Occipital lobe (tissue), 3 donors: ENCODE measurements at places on chromosomes 11 and 22.

- DNase-seq = no peak
These were observed 9.8 kb downstream of the SPON1 start for GRCh38 chr11:13972043-13972910.

- no peak for DNase-seq
These were observed 31.2 kb upstream of the P2RY2 start for GRCh38 chr11:73186886-73187285.

DNA sequence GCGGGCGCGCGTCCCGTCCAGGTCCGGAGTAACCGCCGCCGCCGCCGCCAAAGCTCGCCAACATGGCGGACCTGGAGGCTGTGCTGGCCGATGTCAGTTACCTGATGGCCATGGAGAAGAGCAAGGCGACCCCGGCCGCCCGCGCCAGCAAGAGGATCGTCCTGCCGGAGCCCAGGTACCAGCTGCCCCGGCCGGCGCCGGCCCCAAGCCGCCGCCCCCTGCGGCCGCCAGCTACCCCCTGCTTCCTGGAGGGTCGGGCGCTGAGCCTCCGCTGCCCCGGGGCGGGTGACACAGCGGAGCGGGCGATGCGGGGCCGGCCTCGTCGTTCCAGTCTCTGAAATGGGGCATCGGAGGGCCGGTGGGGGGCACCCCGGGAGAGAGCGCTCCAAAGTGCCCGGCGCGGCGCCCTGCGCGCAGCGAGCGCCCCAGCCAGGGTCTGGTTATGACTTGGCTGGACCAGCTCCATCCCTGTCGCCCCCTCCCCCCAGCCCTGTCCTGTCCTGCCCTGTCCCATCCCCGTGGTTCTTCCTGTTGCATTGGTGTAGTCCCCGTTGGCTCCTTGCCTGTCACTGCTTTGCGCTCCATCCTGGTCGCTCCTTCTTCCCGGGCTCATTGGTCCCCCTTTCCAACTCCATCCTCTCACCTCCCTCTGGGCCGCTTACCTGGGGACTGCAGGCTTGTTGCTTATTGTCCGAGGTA is 653 bp downstream of the GRK3 start:
- no peak for DNase-seq

GRCh38 chr22:48098243-48098920 is 1335.9 kb downstream of the TBC1D22A start:
- no peak for DNase-seq

GRCh38 chr22:46073683-46074504 is 76.4 kb upstream of the PPARA start:
- DNase-seq = no peak

DNA sequence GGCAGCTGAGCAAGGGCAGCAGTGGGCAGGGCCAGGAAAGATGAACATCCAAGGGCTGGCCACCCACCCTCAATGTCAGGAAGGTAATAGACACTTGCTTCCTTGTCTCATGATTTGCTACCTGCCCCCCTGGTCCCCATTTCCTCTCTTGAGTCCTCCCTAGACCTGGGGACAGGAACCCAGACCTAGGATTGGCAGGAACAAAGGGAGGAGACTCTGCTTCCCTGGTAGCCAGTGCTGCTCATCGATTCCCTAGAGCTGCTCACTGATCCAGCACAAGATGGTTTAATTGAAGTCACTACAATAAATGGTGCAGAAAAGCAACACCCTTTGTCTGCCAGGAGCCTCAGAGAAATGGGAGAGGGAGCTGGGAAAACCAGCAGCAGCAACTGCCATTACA is 67.8 kb upstream of the CHST1 start:
- DNase-seq = no peak
